ENCODE measurements at places on chromosomes 5 and 9.

GRCh38 chr5:38621331-38621730, 64.9 kb upstream of the LIFR start:
- DNase-seq, result no peak

DNA sequence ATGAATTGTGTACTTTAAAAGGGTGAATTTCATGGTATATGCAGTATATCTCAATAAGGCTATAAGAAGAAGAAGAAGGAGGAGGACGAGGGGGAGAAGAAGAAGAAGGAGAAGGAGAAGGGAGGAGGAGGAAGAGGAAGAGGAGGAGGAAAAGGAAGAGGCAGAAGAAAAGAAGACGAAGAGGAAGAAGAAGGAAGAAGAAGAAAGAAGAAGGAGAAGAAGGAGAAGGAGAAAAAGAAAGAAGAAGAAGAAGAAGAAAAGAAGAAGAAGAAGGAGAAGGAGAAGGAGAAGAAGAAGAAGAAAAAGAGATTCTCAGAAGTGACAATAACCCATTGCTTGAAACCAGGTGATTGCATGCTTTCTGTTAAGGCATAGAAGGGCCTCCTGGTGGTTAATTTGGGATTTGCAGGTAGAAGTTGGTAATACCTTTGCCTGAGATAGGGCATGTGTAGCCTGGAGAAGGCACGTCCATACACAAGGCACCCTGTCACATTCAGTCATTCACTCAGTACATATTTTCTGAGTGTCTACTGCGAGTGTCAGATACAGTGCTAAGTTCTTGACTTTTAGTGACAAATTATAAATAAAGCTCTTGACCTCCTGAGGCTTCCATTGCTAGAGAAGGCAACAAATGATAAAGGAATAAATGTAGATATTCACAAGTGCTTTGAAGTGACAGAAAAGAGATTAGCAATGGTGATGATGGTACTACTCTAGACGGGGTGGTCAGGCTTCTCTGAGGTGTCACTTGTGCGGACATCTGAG, 231.3 kb downstream of the NPR3 start:
- DNase-seq, result peak; percentile 28

- DNase-seq, result no peak
These were observed 133.3 kb upstream of the TRPM3 start for GRCh38 chr9:71254592-71255277.

DNA sequence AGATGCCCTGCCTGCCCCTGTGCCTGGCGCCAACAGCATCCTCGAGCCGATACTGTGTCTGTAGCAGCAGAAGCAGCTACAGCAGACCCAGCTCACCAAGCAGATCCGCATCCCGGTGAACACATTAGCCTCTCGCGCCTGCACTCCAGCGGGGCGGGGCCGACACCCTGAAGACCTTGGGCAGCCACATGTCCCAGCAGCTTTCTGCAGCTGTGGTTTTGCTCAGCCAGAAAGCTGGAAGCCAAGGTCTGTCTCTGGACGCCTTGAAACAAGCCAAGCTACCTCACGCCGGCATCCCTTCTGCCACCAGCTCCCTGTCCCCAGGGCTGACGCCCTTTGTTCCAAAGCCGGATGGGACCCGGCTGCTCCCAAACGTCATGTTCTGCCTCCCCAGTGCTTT, 59.6 kb downstream of the ACTBL2 start:
- DNase-seq, result no peak

- DNase-seq, result no peak
These were observed 169.7 kb downstream of the NPR3 start for GRCh38 chr5:32880796-32881195.

GRCh38 chr5:43315263-43315662, 2.1 kb upstream of the HMGCS1 start:
- DNase-seq, result no peak

- peak; percentile 59 for DNase-seq
These were observed 126.2 kb downstream of the BASP1 start for GRCh38 chr5:17343675-17344074.

- peak; percentile 49 for DNase-seq
These were observed 60.2 kb downstream of the FBXO38 start for GRCh38 chr5:148443998-148444397.

- DNase-seq, result no peak
These were observed 563 bp upstream of the FGF10 start for GRCh38 chr5:44389823-44390143.

DNA sequence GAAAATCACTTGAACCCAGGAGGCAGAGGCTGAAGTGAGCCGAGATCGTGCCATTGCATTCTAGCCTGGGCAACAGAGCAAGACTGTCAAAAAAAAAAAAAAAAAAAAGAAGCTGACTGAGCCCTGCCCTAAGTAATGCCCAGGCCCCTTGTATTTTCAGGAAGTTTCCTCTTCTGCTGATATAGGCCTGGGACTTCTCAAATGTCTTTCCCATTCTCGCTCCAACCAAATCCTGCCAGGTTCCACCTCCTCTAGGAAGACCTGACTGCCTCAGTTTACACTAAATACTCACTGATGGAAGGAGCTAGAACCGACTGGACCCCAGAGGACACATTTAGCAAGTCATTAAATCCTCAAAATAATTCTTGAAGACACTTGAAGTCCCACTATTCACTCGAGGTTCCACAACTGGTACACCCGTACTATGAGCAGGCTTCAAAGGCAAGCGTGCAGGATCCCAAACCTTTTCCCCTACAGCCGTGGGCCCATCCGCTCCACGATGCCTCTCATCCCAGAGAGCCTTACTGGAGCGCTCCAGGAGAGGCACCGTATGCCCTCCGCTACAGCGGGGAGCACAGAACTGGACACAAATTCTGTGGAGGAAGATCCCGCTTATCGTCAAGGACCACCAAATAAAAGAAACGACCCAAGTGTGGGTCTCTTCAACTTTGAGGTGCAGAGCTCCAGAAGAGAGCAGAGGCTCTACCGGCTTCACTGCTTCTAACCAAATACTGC, 676 bp downstream of the NOL6 start:
- DNase-seq, result no peak

DNA sequence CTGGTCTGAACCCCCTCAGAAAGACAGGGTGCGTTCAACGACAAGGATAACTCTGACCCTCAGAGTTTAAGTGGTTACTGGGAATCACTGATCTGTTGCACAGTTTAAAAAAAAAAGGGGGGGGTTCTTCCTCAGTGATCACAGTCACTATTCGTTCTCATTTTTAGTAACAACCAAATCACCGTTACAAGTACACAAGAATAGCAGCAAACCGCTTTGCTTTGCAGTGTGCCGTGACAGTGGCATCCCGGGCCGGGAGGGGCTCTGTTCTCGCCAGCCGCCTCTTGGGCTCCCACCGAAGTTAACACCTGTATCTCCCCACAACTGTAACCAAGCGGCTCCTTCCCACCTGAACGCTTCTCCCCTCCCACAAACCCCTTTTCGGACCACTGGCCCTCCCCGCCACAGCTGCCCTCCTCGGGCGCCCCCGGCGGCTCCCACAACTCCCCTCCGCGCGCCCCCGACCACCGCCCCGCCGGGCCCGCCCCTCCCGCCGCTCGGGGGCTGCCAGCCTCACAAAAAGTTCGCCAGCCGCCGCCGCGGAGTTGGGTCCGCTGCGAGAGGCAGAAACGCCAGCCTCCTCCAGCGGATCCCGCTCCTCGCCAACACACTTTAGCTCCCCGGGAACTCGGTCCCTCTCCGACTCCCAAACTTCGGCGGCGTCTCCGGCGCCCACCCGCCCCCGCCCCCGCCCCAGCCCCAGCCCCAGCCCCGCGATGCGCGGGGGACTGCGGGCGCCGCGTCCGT, 1.2 kb downstream of the SSBP2 start:
- DNase-seq, result peak; percentile 76

GRCh38 chr5:133966090-133966489, 2.3 kb downstream of the C5orf15 start:
- DNase-seq, result no peak

DNA sequence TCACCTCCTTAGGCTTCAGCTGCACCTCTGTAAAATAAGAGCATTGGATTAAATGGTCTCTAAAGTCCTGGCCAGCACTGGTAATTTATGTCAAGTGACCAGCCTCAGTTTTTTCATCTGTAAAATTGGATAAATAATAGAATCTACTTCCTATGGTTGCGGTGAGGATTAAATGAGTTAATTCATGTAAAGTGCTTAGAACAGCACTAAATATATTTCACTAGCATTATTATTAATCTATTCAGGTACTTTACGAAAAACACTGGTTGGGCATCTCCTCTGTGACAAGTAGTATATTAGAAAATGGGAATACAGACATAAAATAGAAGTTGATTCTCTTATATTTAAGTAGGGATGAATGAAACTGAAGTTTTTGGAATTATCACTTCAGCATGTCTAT, 13.8 kb upstream of the TMEM245 start:
- no peak for DNase-seq

DNA sequence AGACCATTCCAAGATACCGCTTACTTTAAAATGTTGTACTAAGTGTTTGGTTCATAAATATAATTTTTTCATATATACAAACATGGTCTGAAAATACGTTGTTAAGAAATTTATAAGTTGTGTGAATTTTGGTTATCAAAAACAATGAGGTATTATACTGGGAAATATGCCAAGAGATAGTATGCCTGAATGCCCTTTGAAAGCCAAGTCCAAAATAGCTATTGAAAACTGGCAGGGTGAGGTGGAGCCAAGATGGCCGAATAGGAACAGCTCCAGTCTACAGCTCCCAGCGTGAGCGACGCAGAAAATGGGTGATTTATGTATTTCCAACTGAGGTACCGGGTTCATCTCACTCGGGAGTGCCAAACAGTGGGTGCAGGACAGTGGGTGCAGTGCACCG, 533.5 kb downstream of the ZNF608 start:
- no peak for DNase-seq

DNA sequence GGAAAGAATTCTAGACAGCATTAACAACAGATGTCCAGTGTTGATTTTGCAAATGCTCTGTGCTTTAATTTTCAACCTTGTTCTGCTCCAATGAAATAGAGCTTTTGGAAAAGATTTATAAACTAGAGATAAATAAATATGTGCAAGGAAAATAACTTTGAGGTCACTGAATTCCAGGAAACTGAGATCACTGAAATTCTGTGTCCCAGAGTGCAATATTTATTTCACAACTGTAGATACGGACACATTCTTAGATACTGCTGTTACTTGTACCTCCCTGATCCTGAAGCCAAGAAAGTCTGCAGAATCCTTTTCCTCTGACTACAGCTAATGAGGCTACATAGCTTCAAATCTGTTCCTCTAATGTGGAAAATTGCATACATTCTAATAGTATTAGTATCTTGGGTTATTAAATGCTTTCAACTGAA, 222.9 kb downstream of the DOCK8 start:
- DNase-seq, result no peak

DNA sequence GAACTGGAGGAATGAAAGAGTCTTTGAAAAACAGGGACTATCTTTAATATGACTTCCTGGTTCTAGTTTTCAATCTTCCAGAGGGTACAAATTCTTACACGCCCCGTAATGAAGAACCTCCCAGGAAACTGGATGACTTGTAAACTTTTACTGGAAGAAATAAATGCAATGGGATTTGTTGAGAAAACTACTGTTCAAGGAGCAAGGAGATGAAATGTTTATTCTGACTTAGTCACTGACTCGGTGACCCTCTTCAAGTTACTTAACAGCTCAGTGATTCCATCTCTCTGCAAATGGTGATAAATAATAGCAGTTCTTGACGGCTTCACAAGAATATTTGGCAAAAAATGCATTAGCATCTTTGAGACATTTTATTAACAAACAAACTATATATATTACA, 858.6 kb downstream of the PTPRD start:
- no peak for DNase-seq

- DNase-seq, result no peak
These were observed 27.4 kb upstream of the ANKRD33B start for GRCh38 chr5:10536511-10536910.

DNA sequence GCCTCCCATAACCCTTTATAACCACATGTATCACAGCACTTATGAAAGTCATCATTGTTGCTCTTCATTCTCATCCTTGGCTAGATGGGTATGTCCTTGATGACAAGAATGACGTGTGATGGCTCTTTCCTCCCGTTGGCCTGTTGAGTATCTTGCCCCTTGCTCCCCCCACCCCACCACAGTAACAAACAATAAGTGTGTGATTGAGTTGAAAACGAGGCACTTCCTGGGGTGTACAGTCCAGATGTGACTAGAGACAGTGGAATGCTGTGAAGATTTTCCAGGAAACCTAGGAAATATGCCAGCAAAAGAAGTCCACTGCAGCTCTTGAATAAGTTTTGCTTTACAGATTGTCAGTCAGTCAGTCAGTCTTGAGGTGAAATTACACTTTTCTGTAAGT, 262.5 kb downstream of the ELAVL2 start:
- no peak for DNase-seq
